ENCODE measurements at places on chromosomes 2 and 18.

- no peak for DNase-seq
Observed at GRCh38 chr2:81858998-81859397, 1554.4 kb upstream of the LRRTM1 start.

- no peak for DNase-seq
Observed at GRCh38 chr2:96913398-96914202, 43.7 kb upstream of the SEMA4C start.

GRCh38 chr18:31506024-31506742 is 8.2 kb downstream of the DSG2 start:
- DNase-seq = no peak

DNA sequence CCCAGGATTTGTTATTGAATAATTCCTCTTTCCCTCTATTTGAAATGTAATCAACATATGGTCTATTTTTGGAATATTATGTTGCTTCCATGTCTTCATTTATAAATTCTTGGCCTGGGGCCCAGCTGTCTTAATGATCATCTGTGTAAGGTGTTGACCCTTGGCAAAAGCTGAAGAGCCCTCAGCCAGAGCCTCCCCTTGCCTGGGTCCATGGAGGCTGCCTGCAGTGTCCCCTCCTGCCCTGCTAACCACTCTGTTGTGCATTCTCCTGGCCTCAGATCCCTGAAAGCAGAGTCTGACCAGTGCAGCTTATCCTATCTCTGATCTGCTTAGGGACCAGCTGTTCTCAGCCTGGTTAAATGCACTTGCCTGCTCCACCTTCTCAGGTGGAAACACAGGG is 226.1 kb upstream of the APCDD1 start:
- no peak for DNase-seq

- no peak for DNase-seq
Observed at GRCh38 chr2:131394147-131394931, 30.4 kb upstream of the RAB6D start.

DNA sequence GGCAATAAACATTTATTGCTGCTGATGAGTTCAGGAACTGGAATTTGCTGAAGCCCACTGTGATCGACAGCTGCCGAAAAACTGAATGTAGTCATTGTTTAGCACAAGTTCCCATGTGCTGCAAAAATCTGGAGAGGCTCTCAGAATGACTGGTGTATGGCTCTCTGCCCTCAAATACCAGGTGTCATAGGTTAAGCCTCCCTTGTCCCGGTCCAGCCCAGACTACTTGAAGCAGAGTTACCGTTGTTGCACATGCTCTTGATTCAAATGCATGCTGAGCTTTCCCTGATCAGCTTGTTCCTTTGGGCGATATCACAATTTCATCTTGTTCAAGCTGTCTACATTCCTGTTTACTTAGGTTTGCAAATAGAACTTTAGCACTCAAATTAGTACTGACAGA is 625.2 kb downstream of the CPS1 start:
- no peak for DNase-seq

DNA sequence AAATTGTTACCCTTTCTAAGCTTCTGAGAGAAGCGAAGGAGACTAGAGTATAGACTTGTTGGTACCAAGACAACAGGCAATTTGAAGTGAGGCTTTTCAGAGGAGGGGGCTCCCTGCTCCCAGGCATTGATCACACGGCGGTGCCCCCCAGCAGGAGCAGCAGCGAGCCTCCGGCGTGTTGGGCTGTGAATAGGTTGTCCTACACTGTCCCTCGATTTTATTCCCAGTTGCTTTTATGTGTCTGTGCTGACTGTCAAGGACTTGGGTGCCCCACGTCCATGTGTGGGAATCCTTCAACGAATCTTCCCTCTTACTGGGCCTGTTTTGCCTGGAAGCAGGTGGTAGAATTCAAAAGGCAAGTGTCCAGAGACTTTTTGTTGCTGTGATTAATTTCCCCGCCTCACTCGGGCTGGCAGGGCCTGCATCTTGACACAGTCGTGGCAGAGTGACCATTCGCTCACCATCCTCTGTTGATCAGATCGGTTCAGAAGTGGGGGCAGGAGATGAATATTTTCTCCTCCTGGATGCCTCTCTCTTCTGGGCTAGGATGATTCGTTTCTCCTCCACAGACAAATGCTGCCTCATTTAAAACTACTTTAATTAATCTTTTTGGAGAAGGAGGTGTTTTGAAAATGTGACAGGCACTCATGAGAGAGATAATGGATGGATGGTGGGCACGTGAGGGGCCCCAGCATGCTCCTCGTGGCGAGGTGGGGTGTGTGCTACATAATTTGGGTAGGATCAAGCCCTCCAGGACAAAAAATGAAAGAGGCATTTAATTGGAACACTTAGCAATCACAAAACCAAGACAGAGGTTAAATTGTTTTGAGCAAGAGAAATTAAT is 77.6 kb downstream of the SMIM21 start:
- DNase-seq = no peak

- DNase-seq = no peak
Observed at GRCh38 chr2:201151127-201151981, 31.6 kb upstream of the CASP10 start.

- no peak for DNase-seq
Observed at GRCh38 chr2:191636586-191636985, 41.4 kb upstream of the NABP1 start.

GRCh38 chr2:169711751-169712509 is 17.7 kb downstream of the PHOSPHO2 start:
- DNase-seq = peak; percentile 27

GRCh38 chr2:209422191-209422754 is 1.6 kb upstream of the MAP2 start:
- DNase-seq = no peak

DNA sequence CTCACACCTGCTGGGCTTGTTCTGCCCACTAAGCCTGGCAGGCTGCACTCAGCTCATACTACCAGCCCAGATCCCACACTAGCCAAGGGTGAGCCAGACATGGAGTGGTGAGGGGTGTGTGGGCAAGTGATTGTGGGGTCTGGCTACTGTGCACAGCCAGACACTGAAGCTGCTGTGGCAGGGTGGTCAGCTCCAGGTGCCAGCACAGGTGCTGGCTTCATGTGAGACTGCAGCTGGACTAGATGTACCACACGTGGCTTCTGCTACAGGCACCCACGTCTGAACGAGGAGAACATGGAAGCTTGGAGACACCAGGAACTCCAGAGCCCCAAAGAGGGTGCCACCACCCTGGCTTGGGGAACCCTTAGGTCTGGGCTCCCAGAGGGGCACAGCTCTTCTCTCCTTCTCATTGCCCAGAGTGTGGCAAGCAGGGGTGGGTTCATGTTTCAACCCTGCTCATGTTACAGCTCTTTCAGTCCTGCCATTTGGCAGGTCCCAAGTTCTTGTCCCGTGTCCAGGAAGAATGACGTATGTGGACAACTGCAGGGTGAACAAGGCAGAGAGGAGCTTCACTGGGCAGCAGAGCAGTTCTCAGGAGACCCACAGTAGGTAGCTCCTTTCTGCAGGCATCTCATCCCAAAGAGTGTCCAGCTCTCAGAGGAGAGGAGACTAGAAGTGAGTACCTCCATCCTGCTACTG is 1624.2 kb upstream of the TMEFF2 start:
- DNase-seq = no peak

GRCh38 chr2:62141142-62141740 is 54.7 kb upstream of the B3GNT2 start:
- DNase-seq = no peak

DNA sequence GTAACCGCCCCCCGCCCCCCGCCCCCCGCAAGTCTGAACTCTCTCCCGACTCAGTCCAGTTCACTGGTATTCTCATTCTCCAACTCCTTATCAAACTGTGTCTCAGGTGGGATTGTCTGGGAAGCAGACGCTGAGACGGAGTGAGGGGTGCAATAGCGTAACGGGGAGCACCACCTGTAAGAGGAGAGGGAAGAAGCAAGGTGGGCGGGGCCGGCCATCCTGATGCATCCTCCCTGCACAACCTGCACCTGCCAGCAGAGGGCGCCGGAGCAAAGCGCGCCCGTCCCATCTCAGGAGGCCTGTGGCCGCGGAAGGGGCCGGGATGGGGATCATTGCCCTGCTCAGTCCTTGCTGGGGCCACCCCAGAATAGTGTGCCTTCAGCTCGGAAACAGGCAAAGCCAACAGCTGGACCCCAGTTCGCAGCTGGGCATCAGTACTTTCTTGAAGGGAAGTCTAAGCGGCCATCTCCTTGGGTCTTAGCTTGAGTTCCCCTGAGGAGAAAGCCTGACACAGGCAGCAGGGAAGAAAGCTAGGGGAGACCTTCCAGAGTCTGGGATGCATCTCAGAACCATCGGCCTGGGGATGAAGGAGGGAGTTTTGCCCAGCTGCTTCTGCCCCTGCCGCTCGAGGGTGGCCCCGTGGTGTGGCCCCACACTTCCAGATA is 208.0 kb downstream of the TFCP2L1 start:
- DNase-seq = peak; percentile 67

DNA sequence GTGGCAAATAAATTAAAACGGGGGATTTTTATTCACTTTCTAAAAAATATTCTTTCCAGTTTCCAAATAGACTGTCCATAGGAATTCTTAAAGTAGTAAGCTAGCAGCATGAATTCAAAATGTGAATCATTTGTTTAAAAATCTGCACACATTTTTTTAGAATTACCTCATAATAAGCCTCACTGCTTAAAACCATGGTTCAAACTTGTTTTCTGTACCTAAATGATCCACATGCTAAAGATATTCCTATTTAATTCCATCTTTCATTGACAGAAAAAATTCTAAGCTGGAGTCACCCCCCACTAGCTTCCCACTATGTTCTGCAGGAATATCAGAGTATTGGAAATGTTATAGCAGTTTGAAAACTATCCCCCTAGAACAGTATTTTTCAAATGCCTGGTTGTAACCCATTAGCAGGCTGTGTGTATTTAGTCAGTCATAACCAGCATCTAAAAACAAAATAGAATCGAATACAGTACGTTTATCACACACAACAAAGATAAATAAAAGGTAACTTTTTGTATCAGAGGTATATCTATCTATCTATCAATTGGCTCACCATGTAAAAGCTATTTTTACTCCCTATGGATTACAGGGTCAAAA is 11.2 kb upstream of the IKZF2 start:
- DNase-seq = no peak

DNA sequence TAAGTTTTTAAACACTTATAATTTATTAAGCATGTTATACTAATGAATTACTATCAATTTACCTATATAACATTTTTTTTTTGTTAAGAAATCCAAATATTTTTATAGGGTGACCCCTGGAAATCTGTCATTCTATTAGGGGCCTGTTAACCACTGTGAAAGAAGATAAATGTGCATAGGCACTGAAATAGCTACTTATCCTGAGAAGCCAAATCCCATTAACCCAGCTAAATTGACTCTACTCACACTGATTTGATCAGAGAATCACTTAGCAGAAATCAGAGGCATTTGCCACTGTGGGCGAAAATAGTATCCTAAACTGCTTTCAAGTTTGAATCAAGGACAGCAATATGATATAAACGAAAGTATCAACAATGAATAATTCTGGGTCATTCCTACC is 90.0 kb upstream of the GULP1 start:
- no peak for DNase-seq

- DNase-seq = no peak
Observed at GRCh38 chr18:29056800-29057199, 879.9 kb upstream of the CDH2 start.

- no peak for DNase-seq
Observed at GRCh38 chr18:3761266-3761665, 311.3 kb downstream of the TGIF1 start.

DNA sequence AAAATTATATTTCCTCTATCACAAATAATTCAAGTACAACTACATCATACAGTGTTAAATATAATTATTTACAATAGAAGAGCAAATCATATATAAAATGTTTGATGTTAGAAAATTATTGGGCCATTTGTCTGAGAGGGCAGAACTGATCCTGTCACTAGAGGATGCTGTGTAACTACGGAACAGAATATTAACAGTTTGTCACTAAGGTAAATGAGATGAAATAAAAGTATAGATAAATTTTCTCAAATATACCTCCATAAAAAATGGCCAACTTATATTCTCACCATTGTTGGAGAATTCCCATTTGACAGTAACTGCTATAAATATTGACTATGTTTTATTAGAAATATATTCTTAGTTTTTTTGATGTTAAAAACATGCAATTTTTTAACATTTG is 1067.4 kb upstream of the DDX18 start:
- DNase-seq = no peak

GRCh38 chr18:23238651-23239349 is 103.5 kb downstream of the CABLES1 start:
- no peak for DNase-seq

- no peak for DNase-seq
Observed at GRCh38 chr2:234633581-234634230, 136.8 kb upstream of the ARL4C start.

DNA sequence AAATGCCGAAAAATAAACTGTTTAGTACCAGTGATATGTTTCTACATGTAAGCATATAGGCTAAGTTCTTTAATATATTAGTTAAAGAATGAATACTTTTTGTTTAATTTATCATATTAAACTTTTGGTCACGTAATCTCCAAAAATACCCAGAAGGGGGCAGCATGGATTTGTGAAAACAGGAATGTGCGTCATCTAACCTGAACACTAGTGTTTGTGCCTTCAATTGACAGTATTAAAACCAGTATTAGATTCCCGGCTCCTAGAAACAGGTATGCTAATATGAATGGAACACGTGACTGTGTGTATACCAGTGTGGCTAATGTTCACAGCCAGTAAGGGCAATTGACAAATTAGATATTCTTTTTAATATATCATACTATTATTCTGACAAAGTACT is 51.8 kb downstream of the WDR7 start:
- DNase-seq = peak; percentile 29

DNA sequence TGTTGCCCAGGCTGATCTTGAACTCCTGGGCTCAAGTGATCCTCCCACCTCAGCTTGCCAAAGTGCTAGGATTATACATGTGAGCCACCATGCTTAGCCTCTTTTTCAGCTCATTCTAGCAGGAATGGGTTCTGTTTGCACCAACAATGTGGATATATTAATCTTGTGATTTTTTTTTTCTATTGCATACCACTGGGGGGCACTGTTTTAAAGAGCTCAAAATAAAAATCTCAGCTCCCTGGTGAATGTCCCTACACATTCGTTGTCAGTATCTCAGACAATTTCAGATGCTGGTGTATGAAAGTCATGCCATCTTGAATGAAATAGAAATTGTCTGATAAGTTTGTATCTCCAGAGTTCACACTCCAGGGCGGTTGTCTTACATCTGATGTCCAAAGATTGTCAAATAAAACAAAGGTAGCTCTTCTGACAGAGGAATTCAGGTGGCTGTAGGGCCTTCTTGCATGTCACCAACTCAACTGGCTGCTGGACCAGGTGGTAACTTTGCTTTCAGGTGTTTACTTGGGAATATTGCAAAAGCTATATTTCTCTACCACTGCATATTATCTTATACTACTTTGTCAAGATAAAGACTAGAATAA is 3.1 kb upstream of the MATN3 start:
- DNase-seq = no peak
